T-helper 2 cell (primary cell): ENCODE measurements at places on chromosomes 5 and 9.

- no peak for DNase-seq
These were observed 533.3 kb upstream of the DMAC1 start for GRCh38 chr9:8332871-8333270.

DNA sequence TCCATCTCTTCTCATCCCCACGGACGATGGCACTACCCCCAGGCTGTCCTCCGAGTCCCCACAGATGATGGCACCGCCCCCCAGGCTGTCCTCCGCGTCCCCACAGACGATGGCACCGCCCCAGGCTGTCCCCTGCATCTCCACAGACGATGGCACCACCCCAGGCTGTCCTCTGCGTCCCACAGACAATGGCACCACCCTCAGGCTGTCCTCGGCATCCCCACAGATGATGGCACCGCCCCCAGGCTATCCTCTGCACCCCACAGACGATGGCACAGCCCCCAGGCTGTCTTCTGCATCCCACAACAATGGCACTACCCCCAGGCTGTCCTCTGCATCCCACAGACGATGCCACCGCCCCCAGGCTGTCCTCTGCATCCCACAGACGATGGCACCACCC, 57.4 kb upstream of the PTCH1 start:
- no peak for DNase-seq

- DNase-seq = no peak
These were observed 84.8 kb downstream of the CAMK4 start for GRCh38 chr5:111308951-111309350.

DNA sequence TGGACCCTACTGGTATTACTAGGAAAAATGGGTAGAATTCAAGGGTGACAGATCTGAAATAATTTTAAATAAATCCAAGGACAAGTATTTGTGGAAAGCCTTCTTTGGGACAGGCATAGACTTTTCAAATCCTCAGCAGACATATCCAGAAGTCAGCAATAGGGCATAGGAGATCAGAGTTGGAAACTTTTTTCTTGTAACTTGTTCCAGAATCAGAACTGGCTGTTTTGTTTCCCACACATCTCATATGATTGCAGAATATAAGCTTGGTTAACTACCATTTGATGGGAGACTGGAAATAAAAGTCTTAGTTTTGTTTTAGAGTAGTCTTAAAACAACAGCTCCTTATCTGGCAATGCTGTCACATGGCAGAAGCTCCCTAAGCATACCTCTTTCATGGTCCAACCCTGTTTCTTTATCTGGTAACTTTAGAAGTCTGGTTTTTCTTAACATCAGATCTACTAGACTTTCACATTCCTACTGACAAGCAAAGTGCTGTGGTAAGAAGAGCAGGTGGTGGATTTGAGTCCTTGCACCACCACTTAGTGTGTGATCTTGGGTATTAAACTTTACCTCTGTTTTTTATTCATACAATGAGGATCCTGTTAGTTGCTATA, 25.1 kb downstream of the XRCC4 start:
- no peak for DNase-seq

DNA sequence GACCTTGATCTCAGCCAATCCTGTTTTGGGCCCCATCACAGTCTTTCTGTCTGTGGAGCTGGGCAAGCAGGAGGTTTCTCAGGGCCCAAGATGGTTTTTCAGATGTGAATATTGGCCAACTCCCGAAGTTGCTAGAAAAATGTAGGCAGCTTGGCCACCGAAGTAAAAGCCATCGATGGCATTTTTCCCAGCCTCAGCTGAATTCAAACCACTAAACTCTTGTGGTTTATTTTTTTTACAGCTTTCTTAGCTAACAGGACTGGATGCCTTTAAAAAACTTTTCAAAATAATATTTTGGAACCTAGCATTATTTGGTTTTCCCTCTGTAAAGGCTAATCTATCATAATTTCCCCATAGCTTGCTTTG, 102.5 kb upstream of the ERCC6L2 start:
- no peak for DNase-seq

GRCh38 chr9:93307468-93308157, 123.7 kb downstream of the WNK2 start:
- DNase-seq = no peak

GRCh38 chr9:133737071-133737773, 930 bp downstream of the SARDH start:
- no peak for DNase-seq

- DNase-seq = no peak
These were observed 3.1 kb downstream of the CETN3 start for GRCh38 chr5:90406466-90406865.
